HFFc6 (cell line): ENCODE measurements at places on chromosomes 2 and 18. TPM values are rescaled to one million over a fixed set of nuclear protein-coding genes. Genes with fewer than 3 reads are reported as not detected.

GRCh38 chr18:66316701-66317100 is 287.2 kb downstream of the CDH19 start:
- no peak for DNase-seq
- no peaks in the 10 kb centered on the region for H3K36me3 ChIP-seq
- no peak overlapping the region for H3K27ac ChIP-seq
- H3K4me3 ChIP-seq: no peak overlapping the region

DNA sequence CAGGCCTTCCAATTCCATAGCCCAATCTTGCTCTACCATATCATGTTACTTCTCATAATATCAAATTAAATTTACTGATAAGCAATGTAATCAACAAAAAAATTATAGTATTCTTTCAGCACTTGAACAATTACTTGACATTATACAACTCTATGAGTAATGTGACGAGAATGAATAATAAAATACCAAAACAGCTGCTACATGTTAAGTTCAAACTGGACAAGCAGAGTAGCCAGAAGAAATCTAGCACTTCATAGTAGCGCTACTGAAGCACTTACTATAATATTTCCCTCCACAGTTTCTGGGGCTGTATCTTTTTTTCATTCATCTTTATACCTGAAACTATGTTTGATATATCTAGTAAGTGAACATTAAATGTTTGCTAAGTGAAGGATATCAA is 14.9 kb downstream of the PPP3R1 start:
- peak overlapping the region; percentile 50 for H3K4me3 ChIP-seq
- DNase-seq: peak; percentile 49
- H3K27ac ChIP-seq: peak overlapping the region; percentile 62
- peaks cover 14% of the 10 kb centered on the region for H3K36me3 ChIP-seq
- peaks cover 75% of the 10 kb centered on the region for H3K4me1 ChIP-seq

DNA sequence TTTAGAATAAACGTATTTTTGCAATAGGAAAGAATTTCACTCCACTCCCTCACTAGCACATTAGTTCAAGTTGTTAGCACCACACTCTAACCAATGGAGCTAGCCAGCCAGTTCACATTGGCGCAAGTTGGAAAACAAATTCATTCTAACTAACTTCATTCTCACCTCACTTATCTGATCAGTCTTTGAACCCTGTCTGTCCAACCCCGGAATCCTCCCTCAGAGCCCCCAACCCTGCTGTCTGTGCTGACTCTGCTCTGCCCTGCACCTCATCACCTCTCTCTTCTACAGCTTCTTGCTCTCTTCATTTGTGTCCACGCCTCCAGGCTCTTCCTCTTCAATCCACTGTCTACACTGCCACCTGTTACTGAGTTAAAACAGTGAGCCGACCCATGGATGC is 356.5 kb downstream of the IRS1 start:
- no peak for DNase-seq
- H3K27me3 ChIP-seq: no peaks in the 10 kb centered on the region
- no peak overlapping the region for H3K27ac ChIP-seq

DNA sequence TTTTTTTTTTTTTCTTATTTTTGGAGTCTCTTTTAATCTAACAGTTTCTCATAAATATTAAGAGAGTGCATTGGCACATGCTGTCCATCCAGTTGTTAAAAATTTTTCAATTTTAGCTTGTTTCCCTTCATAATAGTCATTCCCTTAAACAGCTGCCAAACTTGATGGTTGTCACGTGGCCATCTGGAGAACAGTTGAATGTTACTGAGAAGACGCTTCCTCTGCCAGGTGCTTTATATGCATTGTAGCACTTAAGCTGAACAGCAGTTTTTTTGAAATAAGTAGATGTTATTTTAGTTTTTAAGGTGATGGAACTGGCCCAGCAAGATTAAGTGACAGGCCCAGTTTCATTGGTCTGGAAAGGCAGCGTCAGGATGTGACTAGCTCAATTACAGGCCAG is 3.3 kb downstream of the SMARCAL1 start:
- no peak for DNase-seq
- H3K27ac ChIP-seq: no peak overlapping the region
- H3K4me1 ChIP-seq: peaks cover 31% of the 10 kb centered on the region
- H3K27me3 ChIP-seq: no peaks in the 10 kb centered on the region

DNA sequence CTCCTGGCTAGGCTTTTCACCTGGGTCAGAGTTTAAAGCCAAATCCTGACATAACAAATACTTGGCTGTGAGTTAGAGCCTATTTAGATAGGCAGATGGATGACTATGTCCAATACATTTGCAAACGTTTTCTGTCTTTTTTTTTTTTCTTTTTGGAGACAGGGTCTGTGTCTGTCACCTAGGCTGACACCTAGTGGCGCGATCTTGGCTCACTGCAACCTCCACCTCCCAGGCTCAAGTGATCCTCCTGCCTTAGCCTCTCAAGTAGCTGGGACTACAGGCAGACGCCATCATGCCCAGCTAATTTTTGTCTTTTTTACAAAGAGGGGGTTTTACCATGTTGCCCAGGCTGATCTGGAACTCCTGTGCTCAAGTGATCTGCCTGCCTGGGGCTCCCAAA is 124.8 kb downstream of the DYM start:
- DNase-seq: no peak
- no peak overlapping the region for H3K27ac ChIP-seq
- H3K4me3 ChIP-seq: no peak overlapping the region
- H3K4me1 ChIP-seq: peaks cover 8% of the 10 kb centered on the region
- H3K27me3 ChIP-seq: peaks cover 2% of the 10 kb centered on the region; the same call in 1 of the 2 replicates

DNA sequence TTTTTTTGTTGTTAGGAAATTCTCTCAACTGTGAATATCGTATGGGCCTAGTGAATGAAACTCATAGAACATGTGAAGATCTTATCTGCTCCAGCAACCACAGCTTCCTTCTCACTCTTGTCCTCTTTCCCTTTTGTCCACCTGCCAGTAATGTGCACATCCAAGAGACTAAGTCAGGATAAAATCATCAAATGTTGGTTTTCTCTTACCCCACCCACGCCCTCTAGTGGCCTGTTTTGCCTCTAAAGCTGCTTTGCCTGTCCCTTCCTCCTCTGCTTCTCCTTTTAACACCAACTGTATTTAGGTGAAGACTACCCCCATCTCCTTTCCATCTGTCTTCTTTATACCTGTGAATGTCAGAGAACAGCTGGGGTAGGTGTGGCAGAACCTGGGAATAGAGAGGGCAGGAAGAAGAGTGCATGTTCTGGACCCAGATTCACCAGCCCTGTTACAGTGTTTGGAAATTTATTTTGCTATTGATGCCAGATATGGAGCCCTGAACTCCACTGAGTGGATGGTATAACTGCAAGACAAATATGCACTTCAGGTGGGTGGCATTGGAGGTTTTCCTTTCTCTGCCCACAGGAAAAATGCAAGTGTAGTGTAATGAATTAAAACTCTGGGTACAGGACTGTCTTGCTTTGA is 8.4 kb upstream of the MGAT5 start:
- H3K27ac ChIP-seq: no peak overlapping the region
- H3K36me3 ChIP-seq: no peaks in the 10 kb centered on the region

- no peaks in the 10 kb centered on the region for H3K27me3 ChIP-seq
- H3K27ac ChIP-seq: peak overlapping the region; percentile 69
- H3K4me3 ChIP-seq: peak overlapping the region; percentile 25
- H3K4me1 ChIP-seq: peaks cover 62% of the 10 kb centered on the region
- DNase-seq: peak; percentile 46
- no peaks in the 10 kb centered on the region for H3K36me3 ChIP-seq
Measured at GRCh38 chr2:204795156-204795555, 249.9 kb downstream of the PARD3B start.

- no peaks in the 10 kb centered on the region for H3K4me1 ChIP-seq
- no peak overlapping the region for H3K4me3 ChIP-seq
- no peaks in the 10 kb centered on the region for H3K36me3 ChIP-seq
- H3K27ac ChIP-seq: no peak overlapping the region
Measured at GRCh38 chr2:126788113-126788512, 110.6 kb upstream of the TEX51 start.

DNA sequence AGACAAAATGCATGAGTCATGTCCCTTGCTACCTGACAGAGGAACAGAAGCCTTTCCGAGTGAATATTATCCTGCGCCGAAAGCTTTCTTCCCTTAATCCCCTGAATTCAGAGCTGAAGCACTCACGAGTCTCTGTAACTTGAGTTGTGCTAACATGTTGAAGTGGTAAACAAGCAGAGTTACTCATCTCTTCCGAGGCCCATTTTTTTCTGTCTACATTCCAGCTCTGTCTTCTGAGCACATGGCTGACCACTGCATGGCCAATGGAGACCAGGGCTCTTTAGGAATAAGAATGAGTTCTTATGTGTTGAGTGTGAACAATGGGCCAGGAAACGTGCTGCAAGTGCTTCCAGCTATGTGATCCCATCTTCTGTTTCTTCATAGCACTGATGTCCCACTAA is 73.1 kb upstream of the PID1 start:
- H3K4me1 ChIP-seq: peaks cover 52% of the 10 kb centered on the region
- peak; percentile 81 for DNase-seq
- H3K36me3 ChIP-seq: no peaks in the 10 kb centered on the region
- H3K27me3 ChIP-seq: peaks cover 2% of the 10 kb centered on the region; the same call in 1 of the 2 replicates
- peak overlapping the region; percentile 82 for H3K27ac ChIP-seq

DNA sequence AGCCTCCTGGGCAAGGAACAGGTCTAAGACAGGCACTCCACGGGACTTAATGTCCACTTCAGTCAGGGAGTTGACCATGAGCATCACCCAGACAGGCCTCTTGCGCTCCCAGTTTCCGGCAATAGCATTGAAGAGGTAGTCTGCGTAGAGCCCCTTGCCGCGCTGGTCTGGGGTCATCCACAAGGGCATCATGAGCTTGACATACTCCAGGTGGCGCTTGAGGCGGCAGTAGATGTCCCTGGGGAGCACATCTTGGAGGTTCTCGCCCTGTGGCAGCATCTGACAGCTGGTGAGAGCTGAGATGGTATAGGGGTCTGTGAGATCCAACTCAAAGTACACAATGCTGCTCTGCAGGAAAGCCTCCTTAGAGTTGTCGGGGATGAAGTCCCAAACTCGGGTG is 10.6 kb downstream of the TRABD2A start:
- H3K27ac ChIP-seq: no peak overlapping the region
- DNase-seq: no peak
- peaks cover 11% of the 10 kb centered on the region; the same call in 1 of the 2 replicates for H3K36me3 ChIP-seq
- no peak overlapping the region for H3K4me3 ChIP-seq

The C2orf92 gene
- total RNA-seq: 1.1 to 2.6 TPM (median 2.0 TPM) in 3 replicates

The TUBA4B gene
- total RNA-seq: not detected in 2 replicates

The TRIM43 gene
- total RNA-seq: not detected in 3 replicates

The ANKRD62 gene
- total RNA-seq: not detected in 3 replicates

The ABCG8 gene
- total RNA-seq: not detected in 3 replicates

The SLC5A7 gene
- total RNA-seq: not detected in 3 replicates

The LRATD1 gene
- 0.08 TPM in 1 of 2 replicates, not detected in the other for total RNA-seq

The ABCA12 gene
- total RNA-seq: 0.05 to 0.07 TPM (median 0.06 TPM) in 3 replicates

The AGAP1 gene
- total RNA-seq: 14.8 to 18.4 TPM (median 15.1 TPM) in 3 replicates
